CD4-positive, alpha-beta T cell treated with Interleukin-15 for 4 hours (primary cell): ENCODE measurements at places on chromosomes 5 and 9.
A peak's percentile ranks its signal among the peaks of the same experiment; 100 is the strongest.

DNA sequence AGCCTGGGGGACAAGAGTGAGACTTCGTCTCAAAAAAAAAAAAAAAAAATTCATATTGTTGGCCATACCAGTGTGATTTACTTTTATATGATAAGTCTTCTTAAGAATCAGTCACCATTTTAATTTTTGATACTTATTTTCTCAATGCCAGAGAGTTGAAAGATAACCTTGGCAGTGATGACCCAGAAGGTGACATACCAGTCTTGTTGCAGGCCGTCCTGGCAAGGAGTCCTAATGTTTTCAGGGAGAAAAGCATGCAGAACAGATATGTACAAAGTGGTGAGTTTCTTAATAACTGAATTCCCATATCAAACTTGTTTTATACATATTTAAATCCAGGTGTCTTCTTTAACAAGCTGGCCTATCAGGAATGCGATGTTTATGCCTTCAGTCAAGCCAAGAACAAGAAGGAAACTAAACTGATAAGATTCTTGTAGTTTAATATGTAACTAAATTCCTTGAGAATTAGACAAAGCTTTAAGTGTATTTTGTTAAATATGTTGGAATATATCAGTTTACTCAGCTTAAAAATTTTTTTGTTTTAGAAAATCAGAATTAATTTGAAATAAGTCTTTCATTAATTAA, 81.5 kb downstream of the NIPBL start:
- no peak for DNase-seq

- no peak for DNase-seq
Measured at GRCh38 chr5:133848341-133848811, 120.0 kb downstream of the C5orf15 start.

DNA sequence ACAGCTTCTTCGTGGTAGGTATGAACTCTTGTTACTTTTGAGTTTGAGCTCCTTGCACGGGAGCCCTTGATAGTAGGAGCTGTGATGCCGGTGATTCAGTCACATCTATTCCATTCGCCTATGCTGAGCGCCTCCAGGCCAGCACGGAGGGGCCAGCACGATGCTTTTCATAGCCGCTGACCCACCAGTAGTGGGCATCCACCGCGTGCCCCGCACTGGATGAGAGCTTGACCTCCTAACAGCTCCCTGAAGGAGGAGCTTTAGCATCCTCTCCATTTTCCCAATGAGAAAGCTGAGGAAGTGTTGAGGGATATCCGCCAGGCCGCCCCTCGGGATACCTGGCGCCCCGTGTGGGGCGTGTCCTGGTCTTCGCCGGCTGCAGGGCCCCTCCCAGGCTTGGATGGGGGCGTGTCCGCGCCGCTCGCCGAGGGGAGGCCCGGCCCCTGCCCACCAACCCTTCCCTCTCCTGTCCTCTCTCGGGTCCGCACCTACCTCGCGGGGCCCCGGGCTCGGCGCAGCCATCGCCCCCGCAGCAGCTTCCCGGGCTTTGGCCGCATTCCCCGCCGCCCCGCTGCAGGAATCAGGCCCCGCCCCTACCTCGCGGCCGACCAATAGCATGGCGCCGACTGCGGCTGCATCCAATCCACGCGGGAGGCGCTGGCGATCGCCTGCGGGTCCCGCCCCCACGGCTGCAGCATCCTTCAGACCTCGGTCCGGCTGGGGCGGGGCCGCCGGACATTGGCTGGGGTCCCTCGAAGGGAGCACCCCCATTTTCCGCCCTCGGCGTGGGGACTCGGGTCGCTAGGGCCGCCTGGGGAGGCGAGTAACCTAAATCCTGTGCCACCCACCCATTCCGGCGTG, at the start of gene PIP5KL1:
Gene PIP5KL1, minus strand, starts transcription at position 547 of the 861 bp plus-strand sequence. Its CDS starts 25 bp downstream, at position 522.
- peak; percentile 60 for DNase-seq

GRCh38 chr9:19631181-19631580, 157.7 kb downstream of the SLC24A2 start:
- no peak for DNase-seq

DNA sequence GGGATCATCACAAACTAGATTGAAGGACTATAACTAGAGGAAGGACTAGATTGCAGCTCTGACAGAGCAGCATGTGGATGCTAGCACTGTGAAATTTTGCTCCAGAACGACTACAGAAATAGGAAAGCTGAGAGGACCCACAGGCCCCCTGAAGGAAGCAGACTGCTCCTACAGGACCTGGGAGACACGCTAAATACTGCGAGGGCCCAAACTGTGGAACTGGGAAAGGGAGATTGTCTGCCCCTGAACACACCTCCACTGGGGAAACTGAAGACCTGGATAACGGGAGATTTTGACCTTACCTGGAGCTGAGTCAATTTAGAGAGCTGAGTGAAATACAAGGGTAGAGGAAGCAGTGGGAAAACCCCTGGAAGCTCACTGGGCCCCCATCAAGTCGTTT, 19.2 kb downstream of the TRIM36 start:
- DNase-seq = no peak

DNA sequence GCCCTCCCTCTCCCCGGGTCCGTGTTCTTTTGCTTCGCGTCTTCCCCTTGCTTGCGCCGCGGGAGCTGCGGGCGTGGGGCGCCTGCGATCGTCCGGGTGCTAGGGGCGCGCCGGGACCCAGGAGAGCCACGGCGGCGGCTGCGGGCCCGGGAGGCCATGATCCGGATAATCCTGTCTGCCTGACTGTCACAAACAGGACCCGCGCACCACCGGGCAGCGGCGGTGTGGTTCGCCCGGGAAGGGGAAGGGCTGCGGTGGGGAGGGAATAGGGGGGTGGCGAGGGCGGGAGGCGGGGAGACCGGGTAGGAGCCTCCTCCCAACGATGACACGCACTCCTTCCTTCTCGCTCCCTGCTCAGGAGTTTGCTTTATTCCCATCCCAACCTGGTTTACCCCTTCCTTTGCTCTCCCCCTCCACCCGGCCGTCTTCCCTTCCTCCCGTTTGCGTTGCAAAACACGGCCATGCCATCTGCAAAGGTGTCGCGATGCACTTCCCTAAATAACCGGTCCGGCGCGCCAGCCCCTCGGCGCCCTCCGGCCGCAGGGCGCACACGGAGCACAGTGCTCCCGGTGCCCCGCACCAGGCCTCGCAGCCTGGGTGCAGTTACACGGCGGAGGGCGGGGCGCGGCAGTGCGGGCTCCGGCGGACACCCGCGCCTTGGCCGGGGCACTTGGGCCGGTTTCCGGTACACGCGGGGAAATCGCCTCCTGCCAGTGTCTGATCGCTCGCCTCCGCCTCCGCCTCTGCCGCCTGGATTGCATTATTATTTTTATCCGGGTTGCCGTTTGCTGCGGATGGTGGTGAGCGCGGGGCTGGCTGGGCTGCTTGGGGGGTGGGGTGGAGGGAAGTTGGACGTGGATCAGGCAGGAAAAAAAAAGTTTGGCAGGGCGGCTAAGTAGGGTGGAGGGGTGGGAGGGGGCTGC, 1.5 kb downstream of the SMARCA2 start:
- peak; percentile 50 for DNase-seq

DNA sequence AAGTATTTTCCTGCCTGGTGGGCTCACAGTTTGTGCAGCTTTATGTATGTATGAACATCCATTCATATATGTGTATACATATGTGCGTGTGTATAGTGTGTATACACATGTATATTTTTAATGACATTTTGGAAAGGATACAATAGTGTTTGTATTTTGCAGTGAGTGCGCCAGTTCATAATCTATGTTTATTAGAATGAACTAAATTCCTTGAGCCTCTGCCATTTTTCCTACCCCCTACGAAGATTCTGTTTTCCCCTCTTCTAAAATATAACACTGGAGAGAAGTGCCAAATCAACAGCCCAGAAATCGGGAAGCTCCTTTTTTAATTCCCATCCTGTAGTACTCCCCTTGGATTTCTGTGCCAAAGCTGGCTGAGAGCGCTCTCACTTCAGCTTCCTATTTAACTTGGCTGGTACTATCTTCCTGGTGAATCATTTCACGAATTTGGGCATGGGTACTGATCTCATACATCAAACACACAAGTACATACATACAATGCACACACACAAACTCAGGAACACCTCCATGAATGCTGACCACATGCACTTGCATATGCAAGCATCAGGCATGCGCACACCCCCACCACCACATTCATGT, 578.4 kb upstream of the WWC1 start:
- no peak for DNase-seq

DNA sequence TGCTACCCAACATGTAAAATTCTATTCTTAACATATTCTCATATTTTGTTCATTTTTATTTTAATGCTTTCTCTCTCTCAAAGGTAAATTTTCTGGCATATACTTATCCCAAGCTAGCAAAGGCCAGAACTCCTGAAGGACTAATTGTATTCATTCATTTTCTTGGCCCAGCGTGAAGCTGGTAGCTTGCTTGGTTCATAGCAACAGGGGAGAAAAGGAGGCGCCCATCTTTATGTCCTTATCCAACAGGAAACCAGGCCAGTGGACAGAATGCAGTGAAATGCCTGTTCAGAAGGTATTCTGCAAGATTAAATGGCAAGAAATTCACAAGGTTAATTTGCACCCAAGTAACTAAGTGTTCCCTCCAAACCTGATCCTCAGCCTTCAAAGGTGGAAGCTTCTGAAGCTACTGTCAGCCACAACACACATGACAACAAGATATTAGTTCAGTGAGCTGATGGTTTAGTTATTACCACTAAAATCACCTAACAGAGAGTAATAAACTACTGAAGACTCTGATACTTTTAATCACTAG, 5.6 kb downstream of the EFNA5 start:
- DNase-seq = no peak

DNA sequence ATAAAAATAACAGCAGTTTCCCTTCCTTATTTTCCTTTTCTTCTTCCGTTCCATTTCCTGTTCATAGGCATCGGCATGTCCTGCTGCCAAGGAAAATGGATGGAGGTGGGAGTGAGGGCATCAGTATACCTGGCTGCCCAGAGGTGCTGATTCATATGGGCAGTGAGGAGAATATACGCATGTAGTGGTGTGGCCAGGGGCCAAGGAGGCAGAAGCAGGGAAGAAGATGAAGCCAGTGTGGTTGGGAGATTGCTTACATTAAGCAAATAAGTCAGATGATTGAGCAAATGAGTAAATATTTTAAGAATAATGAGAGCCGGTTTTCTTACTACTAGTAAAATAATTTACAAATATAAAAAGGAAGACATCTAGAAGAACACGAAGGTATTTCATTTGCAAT, 344.9 kb upstream of the PAPPA start:
- no peak for DNase-seq

DNA sequence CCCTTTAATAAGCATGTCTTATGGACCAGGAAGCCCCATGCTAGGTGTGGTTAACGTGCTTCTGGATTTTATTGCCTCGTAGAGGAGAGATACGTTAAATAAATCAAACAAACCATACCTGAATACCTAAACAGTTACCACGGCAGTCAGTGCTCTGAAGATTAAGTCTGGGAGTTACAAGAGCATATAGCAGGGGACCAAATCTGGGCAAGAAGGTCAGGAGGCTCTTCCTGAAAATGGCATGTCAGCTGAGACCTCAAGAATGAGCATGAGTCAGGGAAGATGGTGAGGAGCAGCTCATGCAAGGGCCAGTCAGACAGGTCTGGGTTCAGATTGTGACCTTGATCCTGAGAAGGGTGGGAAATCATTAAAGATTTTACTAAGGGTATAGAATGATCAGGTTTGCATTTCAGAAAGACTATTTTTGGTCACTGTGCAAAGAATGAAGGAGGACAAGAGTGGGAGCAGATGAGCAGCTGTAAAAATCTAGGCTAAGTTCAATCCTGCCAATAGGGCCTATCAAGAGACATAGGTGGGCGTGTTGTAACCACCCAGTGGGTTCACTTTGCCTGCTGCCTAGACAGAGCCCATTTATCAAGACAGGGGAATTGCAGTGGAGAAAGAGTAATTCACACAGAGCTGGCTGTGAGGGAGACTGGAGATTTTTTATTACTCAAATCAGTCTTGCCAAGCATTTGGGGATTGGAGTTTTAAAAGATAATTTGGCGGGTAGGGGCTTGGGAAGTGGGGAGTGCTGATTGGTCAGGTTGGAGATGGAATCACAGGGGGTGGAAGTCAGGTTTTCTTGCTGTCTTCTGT, 4.8 kb upstream of the ZNF366 start:
- DNase-seq = no peak

GRCh38 chr5:113450462-113450861, 15.7 kb upstream of the TSSK1B start:
- DNase-seq = no peak

DNA sequence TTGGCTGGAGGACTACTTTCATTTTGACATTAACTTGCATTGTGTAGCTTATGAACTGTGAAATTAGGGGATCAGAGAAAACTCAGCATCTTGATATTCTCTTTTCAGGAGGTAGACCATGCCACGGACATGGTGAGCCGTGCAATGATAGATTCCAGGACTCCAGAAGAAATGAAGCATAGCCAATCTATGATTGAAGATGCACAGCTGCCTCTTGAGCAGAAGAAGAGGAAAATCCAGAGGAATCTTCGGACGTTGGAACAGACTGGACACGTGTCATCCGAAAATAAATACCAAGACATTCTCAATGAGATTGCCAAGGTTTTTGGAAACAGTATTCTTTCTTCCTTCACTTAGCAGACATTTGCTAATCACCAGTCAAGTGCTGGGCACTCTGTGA, 20.6 kb upstream of the F2R start:
- no peak for DNase-seq

DNA sequence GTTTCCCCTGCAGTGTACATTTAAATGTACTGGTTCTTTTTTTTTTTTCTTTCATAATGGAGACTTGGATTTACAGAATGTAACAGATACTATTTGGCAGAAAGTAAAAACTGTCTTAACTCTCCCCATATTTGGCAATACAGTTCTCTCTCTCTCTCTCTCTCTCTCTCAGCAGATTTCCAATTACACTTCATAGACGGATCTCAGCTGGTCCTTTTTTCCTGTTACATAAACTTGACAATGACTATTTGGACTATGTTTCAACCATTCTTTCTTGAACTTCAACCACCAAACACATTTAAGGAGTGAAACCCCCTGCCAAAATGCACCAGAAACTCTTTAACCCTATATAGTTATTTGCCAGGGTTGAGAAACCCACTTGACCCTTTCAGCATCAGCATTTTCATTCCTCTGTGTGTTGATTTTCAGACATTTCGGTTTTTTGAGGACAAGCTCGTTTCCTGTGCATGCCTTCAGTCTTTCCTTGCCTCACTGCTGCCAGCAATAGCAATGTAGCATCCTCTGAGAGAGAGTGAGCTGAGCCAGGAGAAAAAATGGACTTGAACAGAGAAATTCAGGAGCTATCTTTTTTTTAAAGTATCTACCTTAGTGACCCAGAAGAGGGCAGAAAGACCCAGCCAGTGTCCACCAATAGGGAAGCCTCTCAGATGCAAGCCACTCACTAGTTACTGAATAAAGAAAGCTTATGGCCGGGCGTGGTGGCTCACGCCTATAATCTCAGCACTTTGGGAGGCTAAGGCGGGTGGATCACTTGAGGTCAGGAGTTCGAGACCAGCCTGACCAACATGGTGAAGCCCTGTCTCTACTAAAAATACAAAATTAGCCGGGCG, 26.0 kb upstream of the GNA14 start:
- DNase-seq = no peak
